Left renal pelvis (tissue), 4 donors: ENCODE measurements at places on chromosomes 7 and 10.

DNA sequence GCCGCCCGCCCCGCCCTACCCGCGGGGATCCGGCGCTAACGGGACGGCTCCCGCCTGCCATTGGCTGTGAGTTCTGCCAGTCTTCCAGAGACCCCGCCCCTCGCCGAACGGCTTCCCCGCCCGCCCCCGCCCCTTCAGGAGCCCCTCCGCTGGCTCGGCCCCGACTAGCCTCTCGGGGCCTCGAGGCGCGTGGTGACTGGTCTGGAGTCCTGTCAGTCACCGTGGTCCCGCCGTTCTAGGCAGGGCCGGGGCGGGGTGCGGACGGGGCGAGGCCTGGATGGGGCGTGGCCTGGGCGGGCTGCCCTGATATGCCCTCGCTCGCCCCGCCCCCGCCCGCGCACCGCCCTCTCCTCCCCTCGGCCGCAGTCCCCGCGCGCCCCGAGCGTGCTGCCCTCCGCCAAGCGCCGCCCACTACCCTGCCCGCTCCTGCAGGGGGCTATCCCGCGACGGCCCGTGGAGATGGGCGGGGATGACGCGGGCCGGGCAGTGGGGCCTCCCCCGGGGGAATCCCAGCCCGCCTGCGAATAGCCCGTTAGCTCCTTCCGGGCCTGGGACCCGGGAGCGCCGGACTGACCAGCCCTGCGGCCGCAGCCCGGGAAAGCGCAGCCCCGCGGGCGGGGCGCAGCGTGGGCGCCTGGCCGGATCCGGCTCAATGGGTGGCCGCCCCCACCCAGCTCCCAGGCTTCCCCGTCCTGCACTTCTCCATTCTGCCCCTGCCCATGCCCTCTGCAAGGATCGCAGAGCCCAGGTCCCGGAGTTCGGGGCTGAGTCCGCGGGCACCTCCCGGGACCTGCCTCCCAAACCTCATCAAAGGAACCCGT is 444 bp upstream of the HIP1 start:
- peak; percentile 96 for DNase-seq

- no peak for DNase-seq
Measured at GRCh38 chr10:93595378-93596161, 5.5 kb downstream of the RBP4 start.

DNA sequence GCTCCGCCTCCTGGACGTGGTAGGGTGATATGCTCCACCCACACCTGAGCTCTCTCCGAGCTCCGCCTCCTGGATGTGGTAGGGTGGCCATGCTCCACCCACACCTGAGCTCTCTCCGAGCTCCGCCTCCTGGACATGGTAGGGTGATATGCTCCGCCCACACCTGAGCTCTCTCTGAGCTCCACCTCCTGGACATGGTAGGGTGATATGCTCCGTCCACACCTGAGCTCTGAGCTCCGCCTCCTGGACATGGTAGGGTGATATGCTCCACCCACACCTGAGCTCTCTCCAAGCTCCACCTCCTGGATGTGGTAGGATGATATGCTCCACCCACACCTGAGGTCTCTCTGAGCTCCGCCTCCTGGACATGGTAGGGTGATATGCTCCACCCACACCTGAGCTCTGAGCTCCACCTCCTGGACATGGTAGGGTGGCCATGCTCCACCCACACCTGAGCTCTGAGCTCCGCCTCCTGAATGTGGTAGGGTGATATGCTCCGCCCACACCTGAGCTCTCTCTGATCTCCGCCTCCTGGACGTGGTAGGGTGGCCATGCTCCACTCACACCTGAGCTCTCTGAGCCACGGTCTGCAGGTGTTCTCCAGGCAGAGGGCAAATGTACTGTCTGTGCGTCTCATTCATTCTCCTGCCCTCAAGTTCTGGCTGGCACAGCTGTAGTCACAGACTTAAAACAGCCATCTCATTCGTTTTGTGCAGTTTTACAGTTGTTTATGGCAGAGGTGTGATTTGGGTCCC is 252.4 kb downstream of the DIP2C start:
- DNase-seq: no peak

DNA sequence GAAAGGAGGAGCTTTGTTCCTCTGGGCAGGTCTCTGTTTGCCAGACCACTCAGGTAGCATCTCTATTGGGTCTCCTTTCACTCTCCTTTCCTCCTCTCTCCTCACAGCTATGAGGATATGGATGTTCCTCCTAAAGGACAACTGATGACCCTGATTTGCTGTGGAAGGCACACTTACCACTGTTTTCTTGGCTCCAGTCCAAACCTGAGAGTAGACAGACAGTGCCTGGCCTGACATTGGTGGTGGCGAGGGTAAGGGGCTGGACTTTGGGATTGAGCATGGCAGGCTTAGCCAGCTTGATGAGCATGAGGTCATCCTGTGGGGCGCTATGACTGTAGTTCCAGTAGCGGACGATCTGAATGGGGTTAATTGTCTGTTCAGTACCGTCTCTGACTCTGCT is 3.6 kb downstream of the PRSS37 start:
- DNase-seq: no peak

GRCh38 chr7:14125998-14126397 is 136.5 kb upstream of the ETV1 start:
- no peak for DNase-seq

DNA sequence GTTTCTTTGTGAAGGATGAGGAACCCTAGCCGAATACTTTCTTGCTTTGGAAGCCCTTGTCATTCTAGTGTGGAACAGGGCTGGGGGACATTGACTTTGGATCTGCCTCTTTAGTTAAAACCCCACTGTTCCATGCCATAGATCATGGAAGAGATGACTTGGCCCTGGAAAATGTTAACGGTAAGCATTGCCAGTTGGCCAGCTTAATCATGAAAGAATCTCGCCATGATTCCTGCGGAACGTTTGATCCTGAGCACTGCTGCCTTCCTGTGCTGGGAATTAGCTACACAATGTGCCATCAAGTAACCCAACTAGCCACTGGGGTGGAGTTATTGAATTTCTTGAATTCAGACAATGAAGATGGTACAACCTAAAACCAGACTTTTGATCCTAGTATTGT is 177.6 kb upstream of the FZD8 start:
- no peak for DNase-seq

DNA sequence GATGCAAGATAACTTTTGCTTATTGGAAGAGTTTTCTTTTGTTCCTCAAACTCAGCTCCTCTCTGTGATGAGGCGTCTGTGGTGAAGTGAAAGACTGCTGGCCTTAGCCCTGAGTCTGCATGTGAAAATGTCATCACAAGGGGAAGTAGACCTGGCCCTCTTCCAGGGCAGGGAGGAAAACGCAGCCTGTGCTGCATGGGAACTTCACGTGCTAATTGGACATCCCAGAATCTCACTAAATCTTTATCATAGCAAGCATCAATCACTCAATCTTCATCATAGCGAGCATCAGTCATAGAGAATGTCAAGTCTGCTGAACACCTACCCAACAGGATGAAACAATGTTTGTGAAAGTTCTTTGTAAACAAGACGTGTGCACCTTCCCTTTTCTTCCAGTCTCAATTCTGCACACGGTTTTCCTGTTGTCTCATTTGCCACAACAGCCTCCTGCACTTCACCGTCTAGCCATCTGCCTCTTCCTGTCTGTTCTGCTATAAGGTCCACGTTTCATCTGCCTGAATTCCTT is 314.6 kb downstream of the FRMD4A start:
- DNase-seq: no peak

DNA sequence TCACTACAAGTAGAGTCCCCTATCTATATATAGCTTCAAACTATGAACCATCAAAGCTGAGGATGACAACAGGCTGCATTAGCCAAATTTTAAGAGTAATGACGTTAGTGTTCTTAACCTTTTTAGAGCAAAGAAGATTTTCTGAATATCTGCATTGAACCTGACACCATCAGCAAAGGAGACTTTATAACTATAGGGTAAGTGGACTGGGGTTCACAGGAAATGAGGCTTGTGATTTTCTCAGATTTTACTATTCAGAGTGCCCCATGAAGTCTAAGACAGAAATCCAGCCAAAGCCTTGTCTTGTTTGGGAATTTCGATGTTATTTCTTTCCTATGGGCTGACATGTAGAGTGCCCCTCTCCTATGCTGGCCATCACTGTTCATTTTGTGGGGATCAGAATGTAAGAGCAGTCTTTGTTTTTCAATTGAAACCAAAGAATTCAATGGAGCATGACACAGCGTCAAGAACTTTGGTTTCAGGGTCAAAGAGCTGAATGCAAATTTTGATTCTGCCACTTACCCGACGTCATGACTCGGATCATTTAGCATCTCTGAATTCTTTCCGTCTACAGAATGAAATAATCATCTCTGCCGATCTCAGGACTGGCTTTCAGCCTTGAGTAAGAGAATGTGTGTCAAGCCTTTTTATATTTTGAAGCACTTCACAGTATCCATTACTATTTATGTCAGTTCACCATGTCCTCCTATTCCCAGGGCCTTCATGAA is 52.7 kb downstream of the DENND11 start:
- DNase-seq: peak; percentile 40

DNA sequence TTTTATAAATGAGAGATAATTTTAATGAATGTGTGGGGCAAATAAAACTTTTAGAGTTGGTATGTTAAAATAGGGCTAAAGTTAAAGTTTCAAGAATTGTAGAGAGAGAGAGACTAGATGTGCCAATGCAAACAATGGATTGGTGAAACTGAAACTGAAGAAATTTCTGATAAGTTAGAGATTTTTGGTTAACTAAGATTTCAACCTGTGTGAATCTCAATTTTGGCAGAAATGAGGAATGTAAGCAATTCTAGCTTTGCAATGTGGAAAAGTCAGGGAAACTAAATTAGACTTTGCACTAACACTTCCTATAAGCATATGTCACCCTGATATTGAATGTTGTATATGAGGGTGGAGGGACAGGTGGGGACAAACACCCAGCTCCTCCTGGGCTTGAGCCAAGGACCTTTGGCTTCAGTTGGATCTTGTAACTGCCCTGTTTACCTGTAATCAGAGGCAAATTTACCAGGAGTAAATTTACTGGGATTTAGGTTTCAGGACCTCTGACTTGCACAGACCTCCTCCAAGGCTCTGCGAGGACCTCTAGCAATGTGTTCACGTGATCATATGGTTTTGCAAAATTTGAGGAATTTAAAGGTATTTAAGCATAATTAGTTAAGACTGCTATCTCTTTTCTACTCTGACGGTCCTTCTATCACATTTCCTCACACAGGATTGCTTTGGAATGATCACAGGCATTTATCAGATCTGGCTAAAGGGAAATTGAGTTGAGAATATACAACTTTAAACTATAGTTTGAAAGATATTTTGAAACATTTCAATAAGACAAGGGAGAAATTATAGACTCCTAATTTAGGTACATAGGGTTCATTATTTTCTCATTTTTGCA is 33.1 kb upstream of the RPA3 start:
- DNase-seq: no peak

DNA sequence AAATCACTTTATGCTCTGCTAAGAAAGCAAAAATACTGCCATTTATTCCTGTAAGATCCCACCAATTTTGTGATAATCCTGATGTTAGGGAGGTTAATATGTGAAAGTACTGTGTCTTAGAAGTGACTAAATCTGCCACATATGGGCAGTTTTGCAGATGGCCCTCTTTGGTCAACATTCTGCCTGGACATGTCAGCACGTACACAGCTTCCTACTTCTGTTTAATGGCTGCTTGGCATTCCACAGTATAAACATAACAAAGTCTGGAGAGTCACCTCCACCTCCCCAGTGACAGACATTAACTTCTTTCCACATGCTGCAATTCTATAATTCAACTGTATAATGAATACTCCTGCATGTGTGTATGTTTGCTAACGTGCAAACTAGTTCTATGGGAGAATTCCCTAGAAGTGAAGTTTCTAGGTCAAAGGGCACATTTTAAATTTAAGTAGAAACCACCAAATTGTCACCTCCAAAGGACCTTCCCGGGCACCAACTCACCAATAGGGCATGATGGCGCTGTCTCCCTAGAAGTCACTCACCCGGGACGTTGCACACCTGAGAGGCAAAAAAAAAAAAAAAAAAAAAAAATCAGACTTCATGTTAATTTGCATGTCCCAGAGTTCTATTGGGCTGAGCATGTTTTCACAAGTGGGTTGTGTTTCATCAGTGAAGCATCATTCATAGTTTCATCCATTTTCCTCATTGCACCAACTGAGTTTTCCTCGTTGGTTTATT is 38.9 kb downstream of the MKI67 start:
- DNase-seq: no peak

DNA sequence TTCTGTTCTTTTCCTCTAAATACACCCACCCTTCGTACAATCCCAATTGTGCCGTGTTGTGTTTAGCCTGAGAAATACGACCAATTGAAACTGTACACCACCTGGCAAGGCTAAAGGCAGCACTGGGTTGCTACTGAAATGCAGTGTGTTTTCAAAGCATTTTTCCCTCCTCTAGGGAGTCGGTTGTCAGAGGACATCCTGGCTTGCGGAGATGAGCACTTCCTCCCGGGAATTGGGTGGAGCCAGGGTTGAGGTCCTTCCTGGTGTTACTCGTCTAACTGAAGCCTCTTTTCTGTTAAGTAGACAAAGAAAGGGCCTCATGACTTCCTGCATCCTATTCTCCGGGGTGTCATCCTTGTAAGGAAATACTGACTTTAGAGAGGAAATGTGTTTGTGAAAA is 133.5 kb downstream of the MTPAP start:
- DNase-seq: peak; percentile 43

DNA sequence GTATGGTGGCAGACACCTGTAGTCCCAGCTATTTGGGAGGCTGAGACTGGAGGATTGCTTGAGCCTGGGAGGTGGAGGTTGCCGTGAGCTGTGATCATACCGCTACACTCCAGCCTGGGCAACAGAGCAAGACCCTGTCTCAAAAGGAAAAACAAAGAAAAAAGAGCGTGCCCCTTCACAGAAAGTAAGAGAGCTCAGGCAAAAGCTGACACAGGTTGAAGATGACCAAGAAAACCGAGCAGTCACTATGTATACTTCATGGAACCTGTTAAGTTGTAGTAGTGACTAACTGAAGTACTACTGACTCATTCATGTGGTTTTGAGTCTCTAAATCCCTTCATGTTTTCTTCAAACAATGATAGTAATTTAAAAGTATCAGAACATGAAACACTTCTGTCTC is 1.2 kb upstream of the PRRT4 start:
- DNase-seq: no peak

- DNase-seq: no peak
Measured at GRCh38 chr10:44006771-44007170, 358.1 kb upstream of the ZNF32 start.

DNA sequence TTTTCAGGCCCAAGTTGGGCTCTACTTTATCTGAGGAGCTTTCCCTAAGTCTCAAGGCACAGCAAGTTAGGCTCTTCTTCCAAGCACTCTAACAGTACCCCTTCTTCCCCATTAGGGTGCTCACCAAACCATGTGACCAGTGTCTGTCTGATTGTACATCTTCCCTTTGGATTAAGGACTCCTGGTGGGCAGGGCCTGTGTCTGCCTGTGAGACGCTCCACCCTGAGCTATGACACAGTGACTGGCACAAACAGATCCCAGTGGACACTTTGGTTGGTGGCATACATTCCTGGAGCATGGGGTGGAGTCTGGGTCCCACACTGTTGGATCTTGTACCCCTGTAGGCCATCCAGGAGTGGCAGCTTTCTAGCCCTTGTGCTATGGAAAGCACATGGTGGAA is 23.8 kb downstream of the PLPP4 start:
- no peak for DNase-seq
